Activated CD4-positive, alpha-beta T cell treated with anti-CD3 and anti-CD28 coated beads for 48 hours (primary cell): ENCODE measurements at places on chromosomes 7 and 10.

DNA sequence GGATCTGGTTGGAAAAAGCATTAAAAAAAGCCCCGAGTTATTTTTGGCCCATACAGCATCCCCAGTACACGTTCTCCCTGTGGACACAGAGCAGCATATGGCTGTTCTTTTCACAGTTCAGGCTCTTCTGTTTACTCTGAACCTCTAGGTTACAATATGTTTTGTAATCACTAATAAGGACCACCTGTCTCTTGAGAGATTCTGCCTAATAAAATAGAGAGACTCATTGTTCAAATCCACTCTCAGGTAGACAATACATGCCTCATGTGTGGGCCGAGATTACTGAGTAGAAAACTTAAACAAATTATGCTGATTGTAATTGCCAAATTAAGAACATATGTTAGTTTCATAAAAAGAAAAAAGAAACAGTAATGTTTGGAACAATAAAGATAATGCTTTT lies 647.7 kb downstream of the GRM8 start:
- no peak for DNase-seq

- no peak for DNase-seq
These were observed 58.2 kb downstream of the TMEM270 start for GRCh38 chr7:73918926-73919693.

DNA sequence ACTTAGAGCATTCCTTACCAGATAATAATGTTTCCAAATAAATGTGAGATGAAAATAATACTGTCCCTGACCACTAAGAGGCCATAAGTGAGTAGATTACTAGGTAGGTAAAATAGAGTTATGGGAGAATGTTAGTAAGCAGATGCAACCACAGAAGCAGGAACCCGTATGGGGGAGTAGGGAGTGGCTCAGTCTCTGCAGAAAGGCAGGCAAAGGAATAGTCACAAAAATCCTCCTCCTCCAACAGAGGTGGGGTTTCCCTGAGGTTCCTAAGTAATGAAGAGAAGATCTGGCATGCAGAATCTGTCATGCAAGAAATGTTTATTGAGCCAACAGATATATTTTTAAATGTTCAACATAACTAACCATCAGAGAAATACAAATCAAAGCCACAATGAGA lies 9.0 kb upstream of the YAE1 start:
- no peak for DNase-seq

GRCh38 chr7:144455040-144455404 lies 51.5 kb upstream of the NOBOX start:
- DNase-seq: no peak

DNA sequence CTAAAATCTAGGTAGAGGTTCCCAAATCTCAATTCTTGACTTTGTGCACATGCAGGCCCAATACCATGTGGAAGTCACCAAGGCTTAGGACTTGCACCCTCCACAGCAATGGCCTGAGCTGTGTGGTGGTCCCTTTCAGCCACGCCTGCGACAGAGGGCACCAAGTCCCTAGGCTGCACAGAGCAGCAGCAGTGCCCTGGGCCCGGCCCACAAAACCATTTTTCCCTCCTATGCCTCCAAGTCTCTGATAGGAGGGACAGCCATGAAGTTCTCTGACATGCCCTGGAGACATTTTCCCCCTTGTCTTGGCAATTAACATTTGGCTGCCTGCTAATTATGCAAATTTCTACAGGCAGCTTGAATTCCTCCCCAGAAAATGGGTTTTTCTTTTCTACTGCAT lies 375.5 kb downstream of the SORCS1 start:
- DNase-seq: no peak

DNA sequence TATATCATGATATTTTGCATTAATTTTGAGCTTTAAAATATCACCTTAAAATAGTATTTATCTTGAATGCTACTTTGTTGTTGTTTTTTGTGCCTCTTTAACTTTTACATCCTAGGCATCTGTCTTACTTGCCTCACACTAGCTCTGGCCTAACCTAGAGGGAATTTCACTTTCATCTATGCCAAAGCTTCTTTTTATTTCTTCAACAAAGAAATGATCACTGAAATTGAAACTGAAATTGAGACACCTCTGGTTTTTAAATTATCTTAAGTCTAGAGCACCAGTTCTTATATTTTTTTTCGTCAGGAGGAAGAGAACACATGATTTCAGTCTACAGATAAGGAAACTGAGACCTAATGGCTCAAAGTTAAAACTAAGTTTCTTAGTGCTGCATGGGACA lies 3.5 kb upstream of the SCIN start:
- no peak for DNase-seq

DNA sequence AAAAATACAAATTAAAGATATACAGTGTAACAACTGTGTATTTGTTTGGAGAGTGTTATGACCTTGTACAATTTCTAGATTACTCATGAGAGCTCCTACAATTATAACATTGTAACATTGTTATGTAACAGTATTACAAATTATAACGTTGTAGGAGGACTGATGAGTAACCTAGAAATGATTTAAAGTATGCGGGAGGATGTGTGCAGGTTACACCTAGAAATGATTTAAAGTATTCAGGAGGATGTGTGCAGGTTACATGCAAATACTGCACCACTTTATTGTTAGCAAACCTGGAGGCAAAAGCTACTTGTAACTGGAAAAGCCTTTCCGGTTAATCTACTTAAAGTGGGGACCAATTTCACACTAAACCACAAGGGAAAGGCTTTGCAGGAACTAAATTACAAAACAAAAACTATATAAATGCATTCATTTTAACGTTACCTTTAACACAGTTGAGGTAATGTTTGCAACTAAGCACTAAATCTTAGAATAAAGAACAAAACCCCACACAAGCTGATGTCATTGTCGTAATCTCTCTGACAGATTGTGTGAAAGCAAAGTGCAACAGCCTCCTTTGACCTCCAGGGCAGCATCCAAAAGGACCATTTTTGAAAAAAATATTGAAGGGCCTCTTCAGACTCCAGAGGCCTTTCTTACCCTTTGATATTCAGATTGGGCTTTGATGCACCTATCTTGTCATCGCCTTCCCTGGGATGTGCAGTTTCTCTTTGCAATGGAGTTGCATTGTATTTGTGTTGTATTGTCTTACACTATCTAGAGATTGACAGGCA lies 522.1 kb upstream of the FOXK1 start:
- no peak for DNase-seq

DNA sequence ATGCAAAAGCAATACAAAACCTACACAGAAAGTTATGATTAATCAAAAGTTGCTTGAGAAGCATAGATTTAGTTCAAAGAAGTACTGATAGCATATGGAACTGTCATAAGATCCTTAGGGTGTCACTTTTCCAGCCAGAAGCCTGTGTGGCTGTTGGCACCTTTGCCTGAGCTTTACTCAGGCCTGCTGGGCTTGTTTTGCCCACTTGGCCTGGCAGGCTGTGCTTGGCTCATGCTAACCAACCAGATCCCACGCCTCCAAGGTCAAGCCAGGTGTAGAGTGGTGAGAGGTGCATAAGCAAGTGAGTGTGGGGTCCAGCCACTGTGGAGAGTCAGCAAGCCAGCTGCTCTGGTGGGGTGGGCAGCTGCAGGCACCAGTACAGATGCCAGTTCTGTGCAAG lies 12.0 kb upstream of the LIPA start:
- DNase-seq: no peak

DNA sequence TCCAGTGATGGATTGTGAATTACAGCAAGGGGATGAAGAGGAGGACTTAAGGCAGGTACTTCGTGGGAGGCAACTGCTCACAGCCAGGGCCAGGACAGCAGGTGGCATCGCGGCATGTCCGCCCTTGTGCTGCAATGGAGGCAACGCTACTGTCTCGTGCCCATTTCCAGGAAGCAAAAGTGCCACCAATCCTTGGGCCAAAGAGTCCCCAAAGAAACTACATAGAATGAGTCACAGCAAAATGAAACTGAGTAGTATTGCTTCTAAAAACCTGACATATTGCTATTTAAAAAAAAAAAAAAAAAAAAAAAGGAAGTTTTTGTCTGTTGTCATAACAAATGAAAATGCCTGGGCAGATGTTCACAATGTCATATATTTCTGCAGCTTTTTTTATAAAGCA lies 46.6 kb downstream of the RSU1 start:
- DNase-seq: peak; percentile 12

DNA sequence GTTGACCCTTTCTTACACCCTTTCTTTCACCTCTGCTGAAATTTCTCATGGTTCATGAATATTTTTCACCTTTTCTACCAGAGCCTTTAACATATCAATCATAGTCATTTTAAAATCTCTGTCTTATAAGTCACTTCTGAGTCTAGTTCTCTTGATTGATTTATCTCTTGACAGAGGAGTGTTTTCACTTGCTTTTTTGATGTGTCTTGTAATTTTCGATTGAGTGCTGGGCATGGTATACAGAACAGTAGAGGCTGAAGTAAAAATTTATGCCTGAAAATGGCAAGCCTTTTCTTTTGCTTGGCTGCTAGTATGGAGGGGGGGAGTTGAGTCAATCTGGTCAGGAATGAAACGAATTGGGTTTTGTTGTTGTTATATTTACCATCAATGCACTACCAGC lies 41.2 kb upstream of the NPTX2 start:
- no peak for DNase-seq

DNA sequence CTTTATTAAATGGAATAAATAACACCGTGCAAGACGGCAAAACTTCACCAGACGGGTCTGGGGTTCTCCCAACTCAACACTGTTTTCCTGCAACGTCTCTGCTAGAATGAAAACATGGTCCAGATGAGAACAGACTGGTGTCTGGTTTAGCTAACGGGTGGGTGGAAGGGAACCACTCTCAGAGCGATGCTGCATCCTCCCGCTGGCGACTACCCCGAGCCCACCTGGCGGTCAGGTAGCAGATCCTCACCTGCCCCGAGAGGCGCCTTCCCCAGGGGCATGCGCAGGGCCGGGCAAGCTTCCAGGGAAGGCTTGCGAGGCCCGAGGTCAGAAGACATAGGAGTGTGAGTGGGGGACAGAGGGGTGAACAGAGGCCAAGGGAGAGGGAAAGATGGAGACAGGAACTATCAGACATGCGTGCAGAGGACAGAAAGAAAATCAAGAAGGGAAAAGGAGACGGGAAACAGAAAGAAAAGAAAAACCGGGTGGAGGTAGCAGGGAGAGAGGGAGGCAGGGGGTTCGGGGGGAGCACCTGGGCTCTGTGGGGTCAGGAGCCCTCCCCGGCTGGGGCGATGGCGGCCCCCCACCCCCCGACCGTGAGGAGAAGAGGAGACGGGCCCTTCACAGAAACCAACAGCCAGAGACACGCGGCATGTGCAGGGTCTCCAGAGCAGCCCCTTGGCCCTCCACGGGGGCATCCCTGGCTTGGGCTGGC lies 222.0 kb downstream of the MAD1L1 start:
- DNase-seq: no peak

GRCh38 chr10:30488316-30488715 lies 54.3 kb downstream of the MAP3K8 start:
- DNase-seq: no peak

DNA sequence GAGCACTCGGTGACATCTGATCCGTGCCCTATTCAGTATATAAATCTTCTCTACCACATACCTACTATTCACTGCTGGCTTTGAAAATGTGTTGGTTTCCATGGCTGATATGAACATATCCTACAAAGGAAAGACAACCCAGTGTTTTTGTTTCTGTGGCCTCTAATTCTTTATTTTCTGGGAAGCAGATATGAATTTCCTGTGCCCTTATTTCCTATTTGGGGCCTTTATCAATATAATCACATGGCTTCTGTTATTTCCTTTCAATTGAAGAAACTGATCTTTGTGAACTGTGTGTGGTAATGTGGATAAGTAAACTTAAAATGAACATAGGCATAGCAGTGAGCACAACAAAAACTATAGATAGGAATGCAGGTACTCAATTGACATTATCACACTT lies 10.6 kb downstream of the CCNJ start:
- DNase-seq: no peak

- no peak for DNase-seq
These were observed 226.9 kb downstream of the ABCA13 start for GRCh38 chr7:48398191-48398590.

GRCh38 chr10:28400176-28400575 lies 97.3 kb upstream of the MPP7 start:
- DNase-seq: no peak

DNA sequence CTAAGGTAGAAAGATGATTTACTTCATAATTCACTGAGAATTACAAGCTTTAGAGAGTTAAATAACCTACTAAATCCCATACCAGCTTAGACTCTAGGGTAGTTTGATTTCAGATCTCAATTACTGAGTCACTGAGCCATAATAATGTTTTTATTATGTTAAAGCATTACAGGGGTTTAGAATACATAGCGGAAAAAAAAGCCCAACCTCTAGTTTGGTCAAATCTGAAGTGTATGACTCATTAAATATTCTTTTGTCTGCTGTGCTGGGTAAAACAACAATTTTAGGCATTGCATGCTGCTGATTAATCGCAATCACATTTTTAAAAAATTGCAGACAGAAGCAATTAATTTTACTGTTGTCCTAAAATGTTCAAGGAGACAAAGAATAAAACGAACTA lies 48.5 kb downstream of the MALRD1 start:
- DNase-seq: no peak

DNA sequence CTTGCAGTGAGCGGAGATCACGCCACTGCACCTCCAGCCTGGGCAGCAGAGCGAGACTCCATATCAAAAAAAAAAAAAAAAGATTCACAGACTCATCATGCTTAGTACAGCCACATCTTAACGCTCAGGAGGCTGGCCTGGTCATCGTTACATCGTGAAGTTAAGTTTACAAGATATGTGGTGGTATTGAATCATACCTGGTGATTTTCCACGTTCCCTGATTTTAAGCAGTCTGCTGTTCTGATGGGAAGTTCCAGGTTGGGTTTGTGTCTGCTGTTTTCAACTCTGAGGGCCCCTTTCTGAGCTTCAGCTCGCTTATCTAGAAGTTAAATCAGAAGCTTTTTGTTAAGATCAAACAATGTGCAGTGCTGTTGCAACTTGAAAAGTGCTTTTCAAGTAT lies 6.9 kb downstream of the PPP2R2D start:
- DNase-seq: no peak

DNA sequence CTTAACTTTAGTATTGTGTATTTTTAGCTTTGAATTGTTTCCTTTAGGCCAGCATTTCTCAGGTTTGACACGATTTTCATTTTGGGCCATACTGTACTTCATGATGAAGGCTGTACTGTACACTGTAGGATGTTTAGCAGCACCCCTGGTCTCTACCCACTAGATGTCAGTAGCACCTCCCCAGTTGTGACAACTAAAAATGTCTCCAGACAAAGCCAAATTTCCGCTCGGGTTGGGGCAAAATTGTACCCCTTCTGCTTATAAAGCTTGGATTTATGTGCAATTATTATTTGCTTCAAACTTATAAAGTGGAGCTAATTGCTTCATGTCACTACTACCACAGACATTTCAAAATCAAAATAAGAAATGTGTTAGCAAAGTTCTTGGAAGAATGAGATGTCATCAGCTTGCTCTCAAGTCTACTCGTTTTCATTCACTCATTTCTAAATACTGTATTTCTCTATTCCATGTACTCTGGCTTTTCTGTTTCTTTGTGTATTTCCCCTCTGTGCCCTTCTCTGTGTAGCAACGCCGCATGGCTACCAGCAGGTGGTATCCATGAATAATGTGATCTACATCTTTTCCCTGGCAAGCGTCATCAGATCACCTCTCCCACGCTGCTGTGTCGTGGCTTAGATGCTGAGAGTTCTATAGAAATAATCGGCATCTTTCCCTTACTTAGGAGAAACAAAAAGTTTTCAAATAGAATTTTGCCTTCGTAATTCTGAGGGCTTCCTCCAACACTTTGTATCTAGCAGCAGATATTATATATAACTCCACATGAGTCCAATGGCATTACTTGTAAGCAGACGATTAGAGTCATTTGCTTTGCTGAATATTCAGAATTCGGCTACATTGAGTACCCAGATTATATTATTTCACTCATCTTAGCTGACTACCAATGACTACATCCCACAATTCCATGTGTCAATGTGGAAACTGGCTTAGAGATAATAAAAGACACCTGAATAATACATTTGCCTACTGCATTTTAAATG lies 47.8 kb upstream of the CALCR start:
- no peak for DNase-seq
